ENCODE measurements at places on chromosomes 6 and 20. TPM values are rescaled to one million over a fixed set of nuclear protein-coding genes. Genes with fewer than 3 reads are reported as not detected.

Gene HLA-DOB
- 0.19 TPM for total RNA-seq

Gene EZR
- total RNA-seq: 71.7 TPM

Gene RIMS4
- 5.6 TPM for total RNA-seq

Gene COL19A1
- 0.46 TPM for total RNA-seq

Gene BMP5
- 0.10 TPM for total RNA-seq

Gene C2
- 14.0 TPM for total RNA-seq

Gene GNAS-AS1
- total RNA-seq: not detected

Gene MROH8
- 3.6 TPM for total RNA-seq

Gene TRERF1
- total RNA-seq: 3.4 TPM

Gene SLC13A3
- total RNA-seq: 1.7 TPM

Gene MUC22
- total RNA-seq: not detected

Gene RIPOR2
- total RNA-seq: 11.8 TPM

Gene SLC2A4RG
- total RNA-seq: 54.0 TPM

Gene PTPRT
- total RNA-seq: 0.10 TPM

Gene CAP2
- total RNA-seq: 35.6 TPM

Gene PRDM13
- not detected for total RNA-seq

Gene CYP21A2
- 2.5 TPM for total RNA-seq

Gene PACRG
- total RNA-seq: 0.14 TPM

Gene IDH3B
- 48.3 TPM for total RNA-seq

Gene GMEB2
- total RNA-seq: 6.9 TPM

DNA sequence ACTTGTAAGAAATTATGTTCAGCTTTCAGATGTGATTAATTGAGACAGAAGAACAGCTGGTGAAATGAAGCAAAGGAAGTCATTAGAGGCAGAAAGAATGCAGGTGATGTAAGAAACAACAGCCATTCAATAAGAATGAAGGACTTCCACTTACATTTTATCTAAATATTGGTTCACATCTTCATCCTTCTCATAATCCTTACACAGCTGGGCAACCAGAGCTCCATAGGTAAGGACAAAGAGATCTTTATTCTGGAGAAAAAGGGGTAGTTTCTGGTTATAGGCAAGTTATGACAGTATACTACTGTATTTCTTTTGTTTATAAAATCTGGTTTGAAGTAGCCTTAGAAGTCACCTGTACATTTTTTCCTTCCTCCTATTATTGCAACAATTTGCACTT is 2.3 kb downstream of the TRAPPC3L start:
- DNase-seq: no peak

GRCh38 chr6:169096388-169096787 is 157.3 kb downstream of the THBS2 start:
- DNase-seq: no peak

DNA sequence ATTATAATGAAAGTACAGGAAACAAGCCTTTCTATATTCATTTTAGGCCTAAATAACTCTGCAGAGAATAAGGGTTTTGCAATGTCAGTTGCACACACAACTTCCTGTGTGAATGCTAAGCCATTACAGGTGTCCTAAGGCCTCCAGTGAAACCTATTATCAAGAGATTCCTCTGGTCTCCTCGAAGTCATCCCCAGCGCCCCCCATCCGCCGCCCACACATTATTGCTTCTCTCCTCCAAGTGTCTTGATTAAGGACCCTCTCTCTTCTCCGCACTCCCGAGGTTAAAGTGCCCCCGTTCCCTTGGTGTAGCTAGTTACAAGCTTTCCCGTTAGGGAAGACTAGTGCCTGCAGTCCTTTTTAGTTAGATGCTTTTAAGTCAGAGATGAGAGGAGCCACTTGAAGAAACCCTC is 1.3 kb downstream of the HIVEP2 start:
- no peak for DNase-seq

GRCh38 chr6:296151-297122 is 4.2 kb downstream of the DUSP22 start:
- peak; percentile 86 for DNase-seq

- no peak for DNase-seq
These were observed 29.9 kb downstream of the SGK1 start for GRCh38 chr6:134287859-134288537.

DNA sequence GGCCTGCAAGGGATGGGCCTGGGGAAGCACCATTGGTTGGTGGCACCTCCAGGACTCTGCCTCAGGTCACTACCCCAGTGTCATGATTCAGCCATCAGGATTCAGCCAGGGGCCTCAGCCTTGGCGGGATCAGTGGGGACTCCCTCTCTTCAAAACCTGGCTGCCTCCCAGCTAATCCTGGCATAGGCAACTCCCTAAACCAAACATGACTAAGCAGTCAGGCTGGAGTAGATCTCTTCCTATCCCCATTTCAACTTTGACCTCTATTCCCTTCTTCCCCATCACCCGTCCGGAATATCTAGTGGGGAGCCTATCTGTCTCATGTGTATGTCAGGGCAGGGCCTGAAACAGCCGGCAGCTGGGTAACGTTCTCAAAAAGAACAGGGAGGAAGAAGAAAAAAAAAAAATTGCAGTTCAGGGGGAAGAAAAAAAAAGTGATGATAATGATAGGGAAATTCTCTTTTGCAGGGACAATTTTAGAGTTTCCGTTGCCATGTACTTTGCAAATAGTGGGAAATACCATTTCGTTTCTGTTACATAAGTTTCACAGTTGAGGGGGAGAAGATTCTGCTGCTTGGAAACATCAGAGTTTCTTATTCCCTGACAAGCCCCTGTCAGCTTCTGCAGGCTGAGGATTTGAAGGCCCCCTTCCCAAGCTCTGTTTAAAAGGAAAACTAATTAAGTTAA is 4.1 kb upstream of the PREX1 start:
- peak; percentile 86 for DNase-seq

DNA sequence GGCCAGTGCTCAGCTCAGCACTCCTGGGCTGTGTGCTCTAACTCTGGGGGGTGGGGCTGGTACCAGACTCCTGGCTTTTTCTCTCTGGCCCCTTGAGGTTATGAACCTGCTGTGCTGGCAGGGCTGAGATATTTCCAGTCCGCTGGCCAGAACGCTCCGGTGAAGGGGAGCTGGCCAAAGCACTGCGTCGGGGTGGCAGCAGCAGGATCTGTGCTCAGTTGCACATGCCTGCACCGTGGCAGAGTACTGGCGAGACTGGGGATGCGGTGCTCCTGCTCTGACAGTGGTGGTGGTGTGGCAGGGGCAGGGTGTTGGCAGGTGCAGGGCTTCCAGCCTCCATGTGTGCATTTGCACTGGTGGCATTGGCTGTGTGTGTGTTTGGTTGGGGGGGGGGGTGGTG is 374.4 kb downstream of the PHF3 start:
- no peak for DNase-seq

GRCh38 chr6:126446248-126446647 is 106.3 kb downstream of the CENPW start:
- no peak for DNase-seq

DNA sequence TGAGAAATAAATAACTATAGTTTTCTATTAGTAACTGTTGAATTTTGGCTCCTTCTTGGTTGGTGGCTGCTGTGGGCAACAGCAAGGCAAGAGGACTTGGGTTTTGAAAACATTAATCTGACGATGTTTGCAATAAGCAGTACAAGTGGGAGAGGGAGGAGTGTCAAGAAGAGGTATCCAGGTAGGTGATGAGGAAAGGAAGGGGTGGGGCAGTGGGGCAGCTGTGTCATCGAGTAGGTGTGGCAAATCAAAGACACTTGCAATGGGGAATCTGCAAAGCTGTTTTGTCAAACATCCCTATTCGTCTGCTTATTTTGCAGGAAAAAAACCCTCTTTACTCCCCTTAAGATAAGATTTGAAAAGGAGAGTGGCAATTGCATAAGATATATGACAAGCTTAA is 171.9 kb upstream of the MAP3K7 start:
- DNase-seq: no peak

DNA sequence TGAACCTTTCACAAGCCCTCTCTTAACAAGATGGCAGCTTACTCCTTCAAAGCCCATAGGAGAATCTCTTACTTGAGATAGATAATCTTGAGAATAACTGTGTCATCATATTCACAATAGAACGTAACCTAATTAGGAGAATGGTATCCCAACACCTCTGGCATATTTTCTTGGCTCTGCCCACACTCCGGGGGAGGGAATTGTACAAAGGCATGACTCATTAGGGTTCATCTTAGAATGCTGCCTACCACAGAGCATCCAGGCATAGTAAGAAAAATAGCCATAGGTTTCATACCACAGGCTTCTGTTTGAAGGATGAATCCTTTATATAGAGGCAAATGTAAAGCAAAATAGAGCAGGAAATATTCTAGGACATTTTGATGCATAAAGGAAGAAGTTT is 1100.6 kb upstream of the CITED2 start:
- no peak for DNase-seq

DNA sequence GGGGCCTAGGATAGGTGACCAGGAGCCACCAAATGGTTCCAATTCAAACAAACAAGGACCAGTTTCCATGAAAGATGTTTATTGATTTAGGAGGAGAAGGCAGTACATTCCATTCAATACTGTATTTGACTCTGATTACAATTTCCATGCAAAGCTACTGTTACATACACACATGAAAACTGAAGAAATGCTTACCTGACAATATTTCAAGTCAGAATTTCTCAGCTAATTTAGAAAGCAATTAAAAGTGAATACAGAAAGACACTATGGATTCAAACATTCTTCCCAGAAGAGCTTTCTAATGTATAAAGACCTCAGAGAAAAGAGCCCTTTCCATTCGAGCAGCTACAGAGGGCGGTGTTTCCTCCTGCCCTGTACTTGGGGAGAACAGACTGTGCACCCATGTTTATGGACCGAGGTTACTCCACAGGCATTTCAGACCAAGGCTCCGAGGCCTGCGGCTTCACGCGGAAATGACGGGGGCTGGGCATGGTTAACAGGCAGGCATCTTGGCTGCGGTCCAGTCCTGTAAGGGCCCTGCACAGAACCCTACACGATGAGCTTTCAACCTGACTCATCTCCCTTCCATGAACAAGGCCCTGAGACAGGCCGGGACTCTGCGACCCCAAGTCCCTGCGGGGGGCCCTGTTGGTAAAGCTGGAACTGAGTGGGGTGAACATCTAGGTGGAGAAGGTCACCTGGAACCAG is 25.7 kb upstream of the TCFL5 start:
- no peak for DNase-seq

- DNase-seq: no peak
These were observed 20.4 kb downstream of the TAF11 start for GRCh38 chr6:34867484-34867883.

DNA sequence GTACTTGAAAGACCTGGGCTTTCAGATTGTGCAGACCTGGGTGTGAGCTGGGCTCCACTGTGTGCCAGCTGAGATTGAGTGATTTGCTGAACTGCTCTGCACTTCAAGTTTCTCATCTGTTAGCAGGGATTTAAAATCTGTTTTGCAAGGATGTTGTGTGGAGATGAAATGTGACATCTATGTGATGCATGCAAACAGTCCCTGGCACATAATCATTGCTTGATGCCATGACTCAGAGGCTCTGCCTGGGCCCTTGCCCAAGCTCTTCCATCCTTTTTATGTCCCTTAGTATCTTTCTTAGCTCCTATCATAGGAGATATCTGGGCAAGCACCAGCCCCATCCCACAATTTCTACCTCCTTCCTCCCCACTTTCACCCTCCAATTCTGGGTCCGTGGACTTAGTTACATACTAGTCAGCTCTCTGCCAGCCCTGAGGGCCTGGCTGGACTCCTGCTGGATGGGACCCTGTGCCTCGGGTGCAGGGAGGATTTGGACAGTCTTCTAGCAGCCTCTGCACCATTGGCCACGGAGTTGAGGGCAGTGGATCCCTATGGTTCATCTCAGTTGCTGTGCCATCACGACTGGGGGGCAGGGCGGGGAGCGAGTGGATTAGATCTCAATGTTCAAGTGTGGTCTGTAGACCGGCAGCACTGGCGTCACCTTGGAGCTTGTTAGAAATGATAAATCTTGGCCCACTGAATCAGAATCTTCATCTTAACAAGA is 103.6 kb downstream of the MAP3K7 start:
- DNase-seq: no peak

DNA sequence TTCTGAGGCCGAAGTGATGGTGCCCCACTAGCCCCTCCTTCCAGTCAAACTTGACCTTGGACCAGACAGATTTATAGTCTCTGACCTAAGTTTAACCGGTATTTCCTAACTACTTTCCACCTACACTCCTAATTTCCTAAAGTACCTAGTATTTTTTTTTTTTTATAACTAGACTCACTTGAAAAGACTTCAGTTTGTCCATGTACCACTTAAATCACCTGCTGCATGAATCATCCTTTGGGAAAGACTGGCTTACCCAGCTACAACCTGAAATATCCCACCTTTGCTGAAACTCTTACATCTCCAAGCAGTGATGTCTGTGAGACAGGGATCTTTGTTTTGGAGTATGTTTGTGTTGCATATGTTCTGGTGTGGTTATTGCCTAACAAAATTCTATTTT is 71.1 kb downstream of the ZDHHC14 start:
- DNase-seq: no peak

GRCh38 chr6:48765352-48765961 is 654.5 kb upstream of the PTCHD4 start:
- DNase-seq: no peak

DNA sequence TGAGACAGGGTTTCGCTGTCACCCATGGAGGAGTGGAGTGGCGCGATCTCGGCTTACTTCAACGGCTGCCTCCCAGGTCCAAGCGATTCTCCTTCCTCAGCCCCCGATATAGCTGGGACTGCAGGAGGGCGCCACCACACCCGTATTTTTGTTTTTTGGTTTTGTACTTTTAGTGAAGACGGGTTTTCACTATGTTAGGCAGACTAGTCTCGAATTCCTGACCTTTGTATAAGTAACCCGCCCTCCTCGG is 115.4 kb upstream of the BTN3A2 start:
- no peak for DNase-seq

GRCh38 chr20:59334651-59335300 is 34.4 kb downstream of the EDN3 start:
- DNase-seq: no peak

GRCh38 chr6:139050770-139051313 is 22.3 kb downstream of the ABRACL start:
- no peak for DNase-seq

DNA sequence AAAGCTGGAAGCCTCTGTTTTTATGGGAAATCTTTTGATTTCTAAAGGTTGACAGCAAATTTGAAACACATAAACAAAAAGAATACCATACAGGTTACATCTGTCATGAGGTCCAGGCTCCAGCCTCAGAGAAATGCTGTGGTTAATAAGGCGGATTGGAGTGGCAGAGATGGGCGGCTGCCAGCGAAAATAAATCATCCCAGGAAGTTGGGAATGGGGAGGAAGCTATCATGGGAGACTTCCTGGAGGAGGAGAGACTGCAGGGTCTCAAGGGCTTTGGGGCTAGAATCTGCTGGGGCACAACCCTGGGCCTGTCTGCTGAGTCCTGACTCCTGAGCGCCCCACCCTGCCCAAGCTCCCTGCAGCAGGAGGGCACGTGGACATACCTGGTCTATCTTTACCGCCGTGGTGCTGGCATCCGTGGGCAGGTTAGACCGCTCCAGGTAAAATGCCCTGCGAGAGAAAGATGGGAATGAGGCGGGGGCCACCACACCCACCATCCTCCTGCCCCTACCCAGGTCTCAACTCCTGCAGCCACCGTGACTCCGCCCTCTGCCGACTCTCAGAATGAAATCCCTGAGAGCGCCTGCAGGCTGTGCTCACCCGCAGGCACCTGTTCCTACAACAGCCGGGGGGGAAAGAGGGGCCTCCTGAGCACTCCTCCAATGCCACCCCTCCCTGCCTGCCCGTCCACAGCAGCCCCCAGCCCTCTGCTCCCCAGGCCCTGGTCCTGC is 197.3 kb downstream of the PREX1 start:
- DNase-seq: no peak

GRCh38 chr20:10385850-10386544 is 48.0 kb downstream of the MKKS start:
- no peak for DNase-seq

All from posterior vena cava (tissue), 2 donors.